ENCODE measurements at places on chromosomes 2 and 18. TPM values are rescaled to one million over a fixed set of nuclear protein-coding genes. Genes with fewer than 3 reads are reported as not detected.
A peak's percentile ranks its signal among the peaks of the same experiment; 100 is the strongest.

CPLX4 gene
- total RNA-seq, result not detected

SERPINB7 gene
- not detected for total RNA-seq

LYG2 gene
- not detected for total RNA-seq

SPEG gene
- 3.7 TPM for total RNA-seq

HOXD13 gene
- total RNA-seq, result 3.1 TPM

MFSD6 gene
- 6.6 TPM for total RNA-seq

DNA sequence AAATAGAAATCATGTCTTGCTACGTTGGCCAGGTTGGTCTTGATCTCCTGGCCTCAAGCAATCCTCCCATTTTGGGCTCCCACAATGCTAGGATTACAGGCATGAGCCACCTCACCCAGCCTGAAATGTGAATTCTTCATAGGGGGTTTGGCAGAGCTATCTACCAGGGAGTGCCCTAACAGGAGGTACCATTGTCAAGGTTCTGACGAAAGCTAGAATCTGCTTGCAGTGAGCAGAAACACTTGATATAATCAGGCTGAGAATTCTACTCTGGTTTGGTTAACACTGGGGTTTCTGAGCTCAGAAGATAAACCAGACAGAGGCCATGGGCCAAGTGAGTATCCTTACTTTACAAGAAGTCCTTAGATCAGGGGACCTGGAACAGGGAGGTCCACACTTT, 7.2 kb upstream of the LAMA3 start:
- no peak for DNase-seq

- no peak for DNase-seq
Observed at GRCh38 chr2:161173541-161174194, 13.4 kb downstream of the TANK start.

DNA sequence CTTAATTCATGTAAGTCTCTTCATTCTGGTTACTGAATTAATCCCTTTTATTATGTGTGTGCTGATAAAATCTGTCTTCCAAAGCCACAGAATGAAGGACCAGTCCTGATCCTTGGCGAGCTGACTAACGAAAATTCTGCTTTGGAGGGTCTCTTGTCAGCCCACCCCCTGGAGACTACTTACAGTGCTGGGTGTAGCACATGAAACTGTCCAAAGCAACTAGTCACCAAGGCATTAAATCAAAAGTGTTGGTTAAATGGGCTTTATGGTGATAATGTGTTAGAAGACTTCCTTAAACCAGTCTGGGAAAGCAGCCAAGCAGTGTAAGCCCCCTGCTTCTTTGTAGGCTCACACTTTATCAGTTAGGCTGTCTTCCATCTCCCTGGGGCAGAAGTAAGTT, 420.2 kb downstream of the SUCLG1 start:
- DNase-seq, result no peak

DNA sequence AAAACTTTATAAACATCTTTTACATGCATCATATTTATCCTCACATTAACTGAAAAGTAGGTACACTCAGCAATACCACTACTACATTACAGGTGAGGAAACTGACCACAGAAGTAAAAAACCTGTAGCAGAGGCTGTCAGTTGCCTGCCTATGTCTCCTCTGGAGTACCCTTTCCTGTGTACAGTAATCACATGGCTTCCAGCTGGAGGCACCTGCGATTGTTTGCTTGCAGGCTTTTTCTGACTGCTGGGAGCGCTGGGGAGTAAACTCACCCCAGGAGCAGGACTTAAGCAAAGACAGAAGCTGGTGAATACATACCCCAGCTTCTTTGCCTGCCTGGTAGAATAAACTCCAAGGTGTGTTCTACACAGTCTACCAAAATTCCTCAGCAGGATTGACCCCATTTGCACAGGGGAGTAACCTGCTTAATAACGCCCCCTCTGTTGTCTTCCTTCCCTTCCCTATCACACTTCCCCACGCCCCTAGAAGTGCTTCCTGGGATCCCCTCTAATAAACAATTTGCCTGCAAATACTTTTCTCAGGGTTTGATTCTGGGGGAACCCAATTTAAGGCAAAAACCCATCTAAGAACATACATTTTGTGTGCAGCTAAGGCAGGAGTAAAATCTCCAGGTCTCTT, 138.9 kb downstream of the PTH2R start:
- DNase-seq, result no peak

DNA sequence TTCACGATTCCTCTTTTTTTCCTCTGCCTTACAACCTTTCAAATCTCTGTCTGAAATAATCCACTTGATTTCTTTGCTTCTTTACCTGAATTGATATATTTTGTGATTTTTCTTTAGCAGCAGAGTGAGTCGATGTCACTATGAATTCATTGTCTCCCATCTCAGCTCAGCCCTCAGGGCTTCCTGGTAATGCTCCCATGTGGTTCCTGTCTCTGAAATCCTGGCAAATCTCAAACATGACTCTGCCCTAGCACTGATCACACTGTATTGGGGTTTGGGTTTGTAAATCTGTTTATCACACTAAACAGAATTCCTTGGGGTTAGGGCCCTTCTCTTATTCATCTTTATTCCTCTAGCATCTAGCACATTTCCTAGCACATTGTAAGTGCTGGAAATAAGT, 43.0 kb upstream of the MSTN start:
- no peak for DNase-seq

DNA sequence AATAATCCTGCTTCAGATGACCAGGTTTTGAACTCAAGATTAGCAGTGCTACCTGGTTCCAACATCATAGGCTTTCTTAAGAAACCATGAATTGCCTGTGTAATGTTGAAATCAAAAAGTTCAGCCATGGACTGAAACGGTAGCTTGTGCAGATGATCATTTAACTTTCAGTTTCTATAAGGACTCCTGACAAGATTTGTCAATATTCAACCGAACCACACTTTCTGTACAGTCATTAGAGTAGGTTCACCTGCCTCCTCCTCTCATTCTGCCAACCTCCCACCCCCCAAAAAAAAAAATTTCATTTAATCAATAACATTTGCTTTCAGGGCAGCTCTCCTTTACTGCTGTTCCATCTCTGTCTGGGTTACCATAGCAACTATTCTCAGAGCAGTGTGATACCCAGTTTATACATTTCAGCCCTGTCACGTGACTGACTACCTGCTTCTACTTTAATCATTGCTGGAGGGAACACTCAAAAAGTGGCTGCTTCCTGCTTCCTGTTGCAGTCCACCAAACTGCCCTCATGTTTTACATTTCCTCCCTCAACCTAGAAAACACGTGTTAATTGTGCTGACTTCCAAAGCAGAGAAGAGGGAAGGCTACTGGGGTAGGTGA, 275.5 kb downstream of the SS18 start:
- DNase-seq, result no peak

- no peak for DNase-seq
Observed at GRCh38 chr18:3790703-3791102, 340.7 kb downstream of the TGIF1 start.

DNA sequence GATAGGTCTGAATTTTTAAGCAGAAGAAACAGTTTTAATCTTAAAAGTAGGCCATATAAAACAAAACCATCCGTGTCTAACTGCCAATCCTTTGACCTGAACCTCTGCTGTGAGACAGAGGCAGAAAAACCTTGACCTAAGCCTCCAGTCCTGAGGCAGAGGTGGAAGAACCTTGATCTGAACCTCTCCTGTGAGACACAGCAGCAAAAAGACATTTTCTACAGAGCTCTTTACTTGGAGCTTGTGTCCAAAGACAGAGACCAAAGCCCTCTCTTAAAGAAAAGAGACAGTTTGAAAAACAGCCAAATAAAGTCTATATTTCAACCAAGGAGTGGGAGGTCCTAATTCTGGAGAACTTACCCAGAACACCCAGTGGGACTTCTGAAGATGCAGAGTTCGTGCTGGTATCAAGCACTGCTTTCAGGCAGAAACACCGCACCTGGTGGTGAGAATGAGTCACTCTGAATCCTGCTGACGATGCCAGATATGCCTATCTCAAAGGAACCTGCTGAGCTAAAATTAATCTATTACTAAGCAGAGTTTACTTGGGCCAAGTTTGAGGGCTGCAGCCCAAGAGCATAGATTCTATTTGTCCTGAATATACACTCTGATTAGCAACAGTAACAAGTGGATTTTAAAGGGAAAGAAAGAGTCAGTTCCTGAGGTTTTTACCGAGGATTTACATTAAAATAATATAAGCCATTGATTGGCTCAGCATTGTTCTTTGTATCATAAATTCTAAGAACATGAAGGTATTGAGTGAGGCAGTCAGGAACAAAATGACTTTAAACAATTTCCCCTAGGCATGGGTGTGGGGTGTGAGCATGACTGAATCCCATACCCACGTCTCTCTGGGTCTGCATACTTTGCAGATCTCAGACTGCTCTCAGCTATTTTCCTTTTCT, 806.4 kb downstream of the TRIB2 start:
- peak; percentile 6 for DNase-seq

GRCh38 chr2:208042450-208042849, 17.1 kb upstream of the PLEKHM3 start:
- no peak for DNase-seq

DNA sequence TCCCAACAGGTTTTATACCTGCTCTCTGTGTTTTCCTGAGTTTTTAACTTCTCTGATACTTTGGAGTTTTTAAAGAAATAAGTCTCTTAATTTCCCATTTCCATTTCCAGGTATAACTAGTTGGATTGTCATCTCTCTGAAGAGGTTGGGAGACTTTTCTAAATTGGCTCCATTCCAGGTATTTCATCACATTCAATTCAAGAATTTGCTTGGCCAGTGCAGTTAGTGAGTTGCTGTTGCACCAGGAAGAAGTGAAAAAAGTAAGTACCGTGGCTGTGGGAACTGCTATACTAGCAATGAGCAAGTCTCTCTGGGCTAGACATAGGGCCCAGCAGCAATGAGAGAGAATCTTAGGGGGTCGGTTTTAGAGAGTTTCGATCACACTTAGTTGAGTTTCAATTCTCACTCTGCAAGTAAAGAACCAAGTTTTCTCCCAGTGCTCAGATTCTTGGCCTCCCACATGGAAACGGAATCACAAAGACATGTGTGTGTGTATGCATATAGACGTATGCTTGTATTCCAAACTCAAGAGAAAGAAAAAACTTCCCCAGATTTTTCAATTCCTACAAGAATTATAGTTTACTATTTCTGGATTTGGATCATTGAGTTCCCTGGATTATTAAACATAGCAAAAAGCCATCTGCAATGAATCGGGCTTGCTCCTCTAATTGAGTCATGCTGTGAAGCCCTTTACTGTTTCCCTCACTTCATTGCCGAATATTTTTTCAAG, 894.4 kb downstream of the BCL11A start:
- DNase-seq, result no peak

DNA sequence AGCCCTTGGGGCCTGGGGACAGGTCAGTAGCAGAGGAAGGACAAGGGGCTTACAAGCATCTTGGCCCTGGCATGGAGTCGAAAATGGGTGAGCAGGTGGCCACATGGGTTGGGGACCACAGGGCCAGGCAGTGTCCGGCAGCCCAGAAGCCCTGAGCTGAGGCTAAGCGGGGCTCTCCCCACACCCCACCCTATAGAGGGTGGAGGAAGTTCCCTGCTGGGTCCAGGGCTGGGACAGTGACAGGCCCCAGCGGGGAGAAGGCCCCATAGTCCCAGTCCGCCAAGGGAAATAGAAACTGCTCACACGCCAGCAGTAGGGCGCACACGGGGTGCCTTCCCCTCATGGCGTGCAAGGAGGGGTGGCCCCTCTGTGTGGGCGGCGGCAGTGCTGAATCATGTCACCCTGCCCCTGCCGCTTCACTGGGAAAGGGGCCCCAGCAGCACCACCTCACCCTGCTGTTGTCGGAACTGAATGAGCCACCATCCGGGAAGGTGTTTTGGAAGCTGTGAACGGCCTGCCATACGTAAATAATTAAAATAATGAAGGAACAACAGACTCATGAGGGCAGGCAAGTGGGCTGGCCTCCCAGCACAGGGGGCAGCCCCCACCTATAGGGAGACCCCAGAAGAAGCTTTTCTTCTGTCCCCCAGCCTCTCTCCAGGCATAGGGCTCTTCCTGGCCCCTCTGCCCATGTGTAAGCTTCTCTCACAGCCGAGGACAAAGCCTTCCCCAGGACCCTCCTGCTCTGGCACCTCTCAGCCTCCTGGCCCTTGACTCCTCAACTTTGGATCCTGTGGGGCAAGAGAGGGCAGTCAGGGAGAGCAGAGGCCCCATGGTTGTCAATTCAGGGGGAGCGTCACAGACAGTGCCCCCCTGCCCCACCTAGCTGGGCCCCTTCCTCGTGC, 12.7 kb upstream of the DUSP2 start:
- DNase-seq, result no peak

DNA sequence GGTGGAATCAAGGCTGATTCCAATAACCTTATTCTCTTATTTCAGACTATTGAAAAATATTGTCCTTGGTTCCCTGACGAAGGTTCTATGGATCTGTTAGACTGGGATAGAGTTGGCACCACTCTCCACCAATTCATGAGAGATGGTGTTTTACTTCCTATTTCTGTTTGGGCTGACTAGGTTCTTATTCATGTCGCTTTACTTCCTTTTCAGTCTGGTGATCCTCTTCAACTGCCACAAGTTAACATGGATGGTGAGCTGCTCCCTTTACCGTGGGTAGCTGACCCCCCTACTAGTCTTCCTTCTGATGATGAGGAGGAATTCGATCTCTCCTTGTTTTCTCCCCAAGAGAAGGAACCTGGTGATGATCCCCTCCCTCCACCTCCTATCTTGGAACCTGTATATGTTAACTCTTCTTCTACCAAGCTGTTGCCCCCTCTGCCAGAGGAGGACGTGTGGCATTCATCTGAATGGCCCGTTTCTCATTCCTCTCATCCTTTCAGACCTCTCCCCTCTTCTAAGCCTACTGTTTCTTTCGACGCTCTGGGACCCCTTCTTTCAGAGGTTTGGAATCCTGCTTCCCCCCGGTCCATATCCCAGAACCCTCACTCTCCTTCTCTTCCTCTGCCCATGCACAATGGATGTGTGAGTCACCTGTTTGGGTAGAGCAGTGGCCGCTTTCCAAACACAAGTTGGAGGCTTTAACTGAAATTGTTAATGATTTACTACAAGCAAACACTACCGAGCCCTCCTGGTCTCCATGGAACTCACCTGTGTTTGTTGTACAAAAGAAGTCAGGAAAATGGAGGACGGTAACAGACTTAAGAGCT, 13.5 kb upstream of the CNOT11 start:
- no peak for DNase-seq

GRCh38 chr2:119333360-119333759, 33.3 kb downstream of the C2orf76 start:
- no peak for DNase-seq

GRCh38 chr2:241082341-241083090, 19.6 kb downstream of the MTERF4 start:
- no peak for DNase-seq

DNA sequence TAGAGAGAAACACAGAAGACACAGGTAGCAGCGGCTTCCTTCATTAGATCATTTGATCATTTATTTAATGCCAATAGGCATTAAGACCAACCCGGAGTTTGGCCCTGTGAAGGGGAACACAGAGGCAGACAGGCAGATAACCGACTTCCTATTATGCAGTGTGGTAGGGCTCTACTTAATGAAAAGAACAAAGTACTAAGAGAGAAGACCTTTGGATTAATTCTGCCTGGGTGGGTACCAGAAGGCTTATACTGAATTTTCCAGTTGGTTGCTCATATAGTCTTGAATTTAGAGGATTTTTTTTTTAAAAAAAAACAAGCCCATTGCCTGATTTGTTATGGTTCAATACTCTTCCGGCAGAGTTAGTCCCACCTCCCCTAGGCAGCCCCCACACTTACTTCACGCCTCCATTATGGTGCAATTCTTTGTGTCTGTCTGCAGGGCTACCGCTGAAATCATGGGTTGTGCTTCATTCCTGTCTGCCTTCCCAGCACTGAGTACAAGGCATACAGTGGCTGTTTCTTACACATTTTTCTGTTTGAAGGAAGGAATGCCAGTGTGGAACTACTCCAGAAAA, 244.3 kb upstream of the APCDD1 start:
- DNase-seq, result no peak
